ENCODE measurements at places on chromosomes 5 and 9.

DNA sequence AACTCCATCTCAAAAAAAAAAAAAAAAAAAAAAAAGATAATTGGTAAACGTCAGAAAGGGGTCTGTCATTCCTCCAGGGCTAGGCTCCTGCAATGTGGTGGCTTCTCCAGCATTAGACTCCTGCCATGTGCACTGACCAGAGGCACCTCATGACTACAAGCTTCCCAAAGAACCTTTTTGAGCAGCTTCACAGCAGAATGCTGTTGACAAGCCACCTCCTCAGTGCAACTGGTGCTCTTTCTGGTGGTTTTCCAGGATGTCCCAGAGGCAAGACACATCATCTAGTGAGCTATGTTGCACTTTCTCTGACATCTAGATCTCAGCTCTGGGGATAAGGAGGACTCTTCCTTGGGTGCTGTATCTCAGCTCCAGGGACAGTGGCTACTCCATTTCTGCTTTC is 11.6 kb downstream of the RPL37 start:
- DNase-seq: no peak

DNA sequence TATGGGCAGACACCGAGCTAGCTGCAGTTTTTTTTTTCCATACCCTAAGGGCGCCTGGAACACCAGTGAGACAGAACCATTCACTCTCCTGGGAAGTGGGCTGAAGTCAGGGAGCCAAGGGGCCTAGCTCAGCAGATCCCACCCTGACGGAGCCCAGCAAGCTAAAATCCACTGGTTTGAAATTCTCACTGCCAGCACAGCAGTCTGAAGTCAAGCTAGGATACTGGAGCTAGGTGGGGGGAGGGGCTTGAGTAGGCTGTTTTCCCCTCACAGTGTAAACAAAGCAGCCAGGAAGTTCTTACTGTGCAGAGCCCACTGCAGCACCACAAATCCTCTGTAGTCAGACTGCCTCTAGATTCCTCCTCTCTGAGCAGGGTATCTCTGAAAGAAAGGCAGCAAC is 151.7 kb upstream of the HCN1 start:
- DNase-seq: no peak

- DNase-seq: no peak
These were observed 69.1 kb upstream of the NR4A3 start for GRCh38 chr9:99752417-99753109.

- DNase-seq: no peak
These were observed 243.9 kb downstream of the ARL15 start for GRCh38 chr5:54066433-54066832.

GRCh38 chr5:3531320-3531986 is 64.2 kb upstream of the IRX1 start:
- no peak for DNase-seq

DNA sequence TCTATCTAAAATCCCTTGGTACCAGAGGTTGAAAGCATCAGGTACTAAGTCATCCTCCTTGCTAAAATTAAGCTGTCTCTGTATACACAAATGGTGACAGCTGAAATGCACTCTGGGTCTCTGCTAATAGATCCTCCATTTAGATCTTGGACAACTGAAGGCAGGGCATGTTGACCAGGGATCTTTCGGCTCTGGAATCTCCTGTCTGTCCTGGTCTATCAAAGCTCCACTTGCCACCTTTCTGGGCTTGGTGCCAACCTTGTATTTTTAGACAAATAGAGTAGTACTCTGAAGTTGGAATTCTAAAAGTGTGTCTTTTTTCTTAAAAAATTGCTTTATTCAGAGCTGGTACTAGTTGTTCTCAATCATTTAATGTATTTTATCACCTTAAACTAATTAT is 135.2 kb upstream of the HMHB1 start:
- no peak for DNase-seq
